Stimulated activated CD4-positive, alpha-beta T cell treated with anti-CD3 and anti-CD28 coated beads, Interleukin-12 subunit alpha, Interleukin-12 subunit beta, amount 100 ng/mL, for 4 hours (primary cell): ENCODE measurements at places on chromosomes 4 and X.

DNA sequence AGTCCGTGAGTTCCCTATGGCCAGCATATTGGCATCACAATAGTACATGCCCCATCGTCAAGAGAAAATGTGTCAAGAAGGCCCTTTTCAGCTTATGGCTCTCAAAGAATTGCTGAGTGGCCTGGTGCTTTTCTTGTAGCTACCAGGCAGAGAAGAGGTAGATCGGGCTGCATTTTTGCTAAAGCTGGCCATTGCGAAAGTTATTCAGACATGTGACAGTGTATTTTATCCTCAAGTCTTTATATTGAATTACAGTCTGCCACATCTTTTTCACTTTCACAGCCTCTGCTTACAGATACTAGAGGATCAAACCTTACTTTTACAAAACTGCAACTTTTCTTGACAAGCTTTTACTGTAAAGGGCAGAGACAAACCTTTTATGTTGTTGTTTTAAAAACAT is 261.5 kb upstream of the IGFBP7 start:
- DNase-seq: no peak

DNA sequence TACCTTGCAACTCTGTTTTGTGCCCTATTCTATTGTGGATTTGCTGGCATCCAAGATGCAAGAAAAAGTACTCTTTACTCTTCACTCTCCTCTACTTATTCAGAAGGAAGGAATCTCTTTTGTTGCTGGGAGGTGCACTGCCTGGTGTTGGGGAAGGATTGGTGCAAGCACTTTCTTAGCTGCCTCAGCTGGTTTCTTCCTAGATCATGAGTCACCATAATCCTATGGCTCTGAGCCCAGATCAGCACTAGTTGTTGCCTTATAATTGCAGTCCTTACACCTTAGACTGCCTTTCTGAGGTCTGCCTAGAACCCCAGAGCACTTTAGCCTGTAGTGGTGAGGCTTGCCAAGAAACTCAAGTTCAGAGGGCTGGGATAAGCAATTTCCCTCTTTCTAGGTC is 37.0 kb upstream of the CT83 start:
- no peak for DNase-seq

DNA sequence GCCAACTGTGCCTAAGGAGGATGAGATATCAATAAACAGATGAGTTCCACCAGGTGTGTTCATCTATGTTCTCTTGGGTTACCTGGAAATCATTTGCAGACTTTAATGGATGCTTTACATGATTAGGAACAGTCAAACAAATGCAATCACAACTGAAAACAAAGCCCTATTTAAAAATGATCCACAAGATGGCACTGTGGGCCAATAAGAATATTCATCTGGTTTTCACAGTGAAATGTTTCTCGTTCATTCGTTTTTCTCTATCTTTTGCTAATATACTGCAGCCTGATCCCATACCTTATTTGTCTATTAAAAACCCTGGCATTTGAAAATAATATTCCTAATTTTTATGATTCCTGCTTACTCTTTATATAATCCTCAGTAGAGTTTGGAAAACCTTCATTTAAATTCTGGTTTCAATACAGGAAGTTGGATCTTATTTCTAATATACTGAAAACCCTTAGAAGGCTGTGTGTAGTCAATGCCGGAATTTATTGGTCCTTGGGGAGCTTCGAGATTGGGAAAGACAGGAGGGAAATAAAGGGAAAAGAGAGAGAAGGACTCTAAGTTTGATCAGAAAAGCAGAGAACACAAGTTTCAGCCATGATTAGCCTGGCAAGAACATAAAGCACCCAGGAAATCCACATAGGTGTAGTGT is 63.8 kb upstream of the TAPT1 start:
- DNase-seq: no peak

GRCh38 chrX:82218361-82218760 is 1016.5 kb downstream of the SH3BGRL start:
- no peak for DNase-seq

- DNase-seq: no peak
Observed at GRCh38 chr4:123121241-123121907, 199.0 kb upstream of the NUDT6 start.

DNA sequence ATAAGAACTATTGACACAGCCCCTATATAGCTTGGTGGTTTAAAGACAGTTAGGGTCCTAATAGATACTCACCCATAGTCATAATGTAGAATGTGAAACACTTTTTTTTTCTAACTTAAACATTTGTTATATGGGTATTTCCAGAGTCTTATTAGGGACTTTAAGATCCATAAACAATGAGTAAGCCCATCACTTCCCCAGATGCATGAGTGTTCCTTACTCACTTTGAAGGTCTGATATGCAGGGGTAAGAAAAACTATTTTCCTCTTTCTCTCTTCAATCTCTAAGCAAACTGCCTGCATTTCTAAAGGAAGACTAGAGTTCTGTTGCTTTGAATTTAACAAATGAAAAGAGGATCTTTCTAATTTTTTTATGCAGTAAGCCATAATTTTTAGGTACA is 443.6 kb upstream of the PITX2 start:
- no peak for DNase-seq

DNA sequence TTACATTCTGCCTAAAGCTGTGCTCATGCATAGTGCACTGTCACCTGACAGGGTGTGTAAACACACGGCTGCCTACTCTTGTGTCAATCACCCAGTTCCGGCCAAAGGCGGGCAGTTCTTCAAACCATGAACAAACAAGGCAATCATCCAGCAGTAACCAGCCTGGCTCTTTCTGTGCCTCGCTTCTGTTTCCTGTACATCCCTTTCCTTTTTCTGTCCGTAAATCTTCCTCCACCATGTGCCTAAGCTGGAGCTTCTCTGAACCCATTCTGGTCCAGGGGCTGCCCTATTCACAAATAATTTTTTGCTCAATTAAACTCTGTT is 60.8 kb upstream of the CBR4 start:
- DNase-seq: no peak

DNA sequence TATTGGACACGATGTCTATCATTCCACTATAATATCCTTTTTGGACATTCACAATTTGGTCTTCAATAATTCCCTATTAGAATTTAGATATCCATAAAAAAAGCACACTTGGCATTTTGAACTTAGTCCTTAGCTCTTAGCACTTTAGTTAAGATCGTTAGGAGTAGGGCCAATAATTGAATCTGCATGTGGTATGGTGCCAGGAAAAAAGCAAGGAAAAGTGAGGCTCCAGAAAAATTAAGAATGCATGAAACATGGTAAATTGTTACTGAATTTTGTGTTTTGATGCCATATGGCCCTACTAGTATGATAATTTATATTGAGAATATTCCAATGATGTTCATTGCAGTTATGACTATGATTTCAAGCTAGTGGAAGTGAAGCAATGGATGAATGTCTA is 53.6 kb upstream of the TEX13A start:
- DNase-seq: no peak

DNA sequence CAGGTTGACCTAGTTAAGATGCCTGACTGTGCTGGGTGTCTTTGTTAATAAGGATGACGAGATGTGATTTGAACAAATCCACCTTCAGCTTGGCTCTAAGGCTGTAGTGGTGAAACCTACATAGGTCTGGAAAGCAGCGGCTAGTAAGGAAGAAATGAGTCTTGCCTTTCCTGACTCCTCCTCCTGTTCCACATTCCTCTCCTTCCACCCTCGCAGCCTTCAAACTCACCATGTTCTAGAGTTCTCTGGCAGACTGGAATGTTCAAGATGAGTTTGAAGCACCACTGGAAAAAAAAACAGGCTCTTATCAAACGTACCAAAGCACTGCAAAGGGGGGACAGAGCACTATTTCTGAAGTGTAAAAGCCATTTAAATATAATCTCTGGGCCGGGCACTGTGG is 395.4 kb downstream of the BMPR1B start:
- DNase-seq: no peak

DNA sequence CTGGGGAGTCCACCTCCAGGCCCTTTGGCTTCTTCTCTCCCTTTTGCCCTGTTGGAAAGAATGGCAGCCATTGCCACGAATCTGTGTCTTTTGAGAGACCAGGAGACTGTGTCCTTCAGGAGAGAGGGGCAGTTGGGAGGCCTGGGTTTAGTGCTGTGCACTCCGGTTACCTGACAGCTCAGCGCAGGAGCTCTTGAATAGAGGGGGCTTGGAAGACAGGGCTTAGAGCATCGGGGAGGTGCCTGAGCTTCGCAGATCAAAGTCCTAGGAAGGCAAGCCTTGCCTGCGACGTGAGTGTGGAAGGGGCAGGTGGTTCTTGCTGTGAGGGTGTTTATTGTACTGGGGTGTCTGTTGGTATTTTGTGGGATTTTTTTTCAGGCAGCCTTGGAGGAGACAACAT is 41.9 kb upstream of the TADA2B start:
- DNase-seq: no peak

- no peak for DNase-seq
Observed at GRCh38 chr4:22941688-22942375, 249.1 kb downstream of the GBA3 start.

DNA sequence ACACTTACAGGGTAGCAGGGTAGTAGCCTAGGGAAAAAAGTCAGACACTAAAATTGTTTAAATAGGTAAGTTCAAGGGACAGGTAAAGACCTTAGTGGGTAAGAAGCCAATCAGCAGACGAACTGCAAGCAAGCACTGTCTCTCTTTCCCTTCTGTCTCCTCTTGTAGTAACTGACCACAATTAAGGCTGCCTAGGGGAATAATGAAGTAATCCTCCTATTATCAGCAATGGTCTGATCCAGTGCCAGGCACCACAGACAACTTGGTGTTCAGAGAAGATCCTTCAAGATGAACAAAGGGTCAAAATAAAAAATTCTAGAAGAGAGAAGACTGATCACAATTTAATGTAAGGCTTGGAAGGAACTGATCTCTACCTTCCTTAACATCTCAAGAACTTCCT is 62.9 kb downstream of the ELOVL6 start:
- DNase-seq: no peak

GRCh38 chr4:182124359-182124758 is 118.8 kb upstream of the TENM3 start:
- no peak for DNase-seq

DNA sequence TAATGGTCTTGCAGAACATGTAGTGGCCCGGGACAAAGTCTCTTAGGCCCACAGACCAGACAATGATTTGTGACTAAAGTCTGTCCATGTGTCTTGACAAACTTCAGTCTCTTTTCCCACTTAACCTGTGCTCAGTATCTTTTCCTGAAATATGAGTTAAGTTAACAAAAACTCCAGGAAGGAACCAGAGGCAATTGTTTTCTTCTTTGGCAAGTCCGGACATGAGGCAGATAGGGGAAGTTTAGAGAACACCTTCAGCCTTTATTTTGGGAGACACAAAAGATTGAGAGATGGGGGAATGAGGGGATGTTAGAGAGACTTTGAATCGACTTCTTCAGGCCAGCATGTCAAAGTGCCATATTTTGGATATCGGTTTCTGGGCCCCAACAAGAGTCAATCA is 80.2 kb upstream of the FRMPD4 start:
- DNase-seq: no peak

- DNase-seq: no peak
Observed at GRCh38 chrX:1391370-1391706, 575 bp downstream of the SLC25A6 start.

- DNase-seq: no peak
Observed at GRCh38 chr4:67712650-67713528, 11.9 kb upstream of the UBA6 start.

- no peak for DNase-seq
Observed at GRCh38 chr4:78379040-78379439, 172.5 kb upstream of the ANXA3 start.

DNA sequence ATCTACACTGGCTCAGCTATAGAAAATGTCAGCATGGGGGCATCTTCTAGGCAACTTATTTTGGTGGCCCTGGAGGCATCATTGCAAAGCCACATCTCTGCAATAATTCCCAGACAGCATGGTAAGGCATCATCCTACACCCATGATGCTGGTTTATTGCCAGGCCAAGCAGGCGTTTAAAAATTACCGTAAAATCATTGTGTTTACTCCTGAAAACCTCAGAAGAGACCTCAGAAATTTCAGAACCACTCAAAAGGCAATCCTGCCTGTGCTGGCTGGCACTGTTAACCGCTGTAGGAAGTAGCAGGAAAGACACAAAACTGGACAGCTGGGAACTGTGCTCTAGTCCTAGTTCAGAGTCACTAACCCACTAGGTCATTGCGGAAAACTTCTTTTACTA is 63.2 kb downstream of the MID1 start:
- no peak for DNase-seq

GRCh38 chr4:74366367-74366911 is 1.5 kb downstream of the EREG start:
- no peak for DNase-seq

GRCh38 chr4:138685316-138685715 is 330.3 kb upstream of the NOCT start:
- DNase-seq: no peak

GRCh38 chr4:185723631-185724260 is 88.2 kb downstream of the SORBS2 start:
- DNase-seq: no peak

DNA sequence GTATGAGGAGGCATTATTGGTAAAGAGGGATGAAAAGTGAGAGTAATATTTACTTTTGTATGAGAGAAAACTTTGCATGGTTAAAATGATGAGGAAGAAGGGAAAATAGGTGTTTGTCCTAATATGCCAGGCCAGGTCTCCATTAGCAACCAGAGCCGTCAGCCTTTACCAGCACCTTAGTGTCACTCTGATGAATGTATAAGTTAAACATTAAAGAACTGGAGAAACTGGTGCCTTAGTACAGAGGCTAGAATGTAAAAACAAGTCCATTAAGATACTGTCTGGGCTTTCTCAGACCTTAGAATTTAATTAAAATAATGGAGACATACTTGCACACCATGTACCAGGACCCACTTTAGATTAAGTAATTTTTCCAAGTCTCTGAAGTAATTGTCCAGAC is 222.3 kb downstream of the FAM47A start:
- DNase-seq: no peak

GRCh38 chr4:17957688-17958087 is 63.9 kb downstream of the LCORL start:
- DNase-seq: no peak

DNA sequence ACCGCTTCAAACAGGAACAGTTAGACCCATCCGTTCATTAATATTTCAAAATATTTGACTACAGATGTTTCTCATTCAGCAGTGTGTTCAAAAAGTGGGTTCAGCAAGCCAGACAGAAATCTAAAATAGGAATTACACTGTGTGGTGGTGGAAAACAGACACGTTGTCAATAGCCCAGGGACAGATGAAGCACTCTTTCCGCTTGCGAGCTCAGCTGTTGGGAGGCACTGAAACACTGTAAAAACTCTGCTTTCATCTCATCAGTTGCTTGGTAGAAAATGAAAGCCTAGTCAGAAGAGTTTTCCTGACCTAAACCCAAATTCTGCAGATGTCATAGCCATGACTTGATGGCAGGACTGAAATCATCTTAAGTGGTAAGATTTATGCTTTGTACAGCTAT is 38.5 kb downstream of the LRP2BP start:
- DNase-seq: no peak

- no peak for DNase-seq
Observed at GRCh38 chrX:151854726-151855495, 57.8 kb upstream of the MAGEA4 start.

DNA sequence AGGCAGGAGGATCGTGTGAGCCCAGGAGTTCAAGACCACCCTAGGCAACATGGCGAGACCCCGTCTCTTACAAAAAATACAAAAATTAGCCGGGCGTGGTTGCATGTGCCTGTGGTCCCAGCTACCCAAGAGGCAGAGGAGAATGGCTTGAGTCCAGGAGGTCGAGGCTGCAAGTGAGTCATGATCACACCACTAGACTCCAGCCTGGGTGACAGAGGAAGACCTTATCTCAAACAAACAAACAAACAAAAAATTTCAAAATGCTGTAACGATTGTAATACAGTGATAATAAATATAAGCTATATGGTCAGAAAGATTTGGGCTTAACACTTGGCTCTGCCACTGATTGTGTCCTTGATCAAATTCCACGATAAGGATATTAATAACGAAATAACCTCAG is 24.2 kb downstream of the SLC25A4 start:
- DNase-seq: no peak

GRCh38 chrX:9062641-9063040 is 28.7 kb upstream of the FAM9B start:
- DNase-seq: no peak
